ENCODE measurements at places on chromosomes 7 and 10.
A peak's percentile ranks its signal among the peaks of the same experiment; 100 is the strongest.

DNA sequence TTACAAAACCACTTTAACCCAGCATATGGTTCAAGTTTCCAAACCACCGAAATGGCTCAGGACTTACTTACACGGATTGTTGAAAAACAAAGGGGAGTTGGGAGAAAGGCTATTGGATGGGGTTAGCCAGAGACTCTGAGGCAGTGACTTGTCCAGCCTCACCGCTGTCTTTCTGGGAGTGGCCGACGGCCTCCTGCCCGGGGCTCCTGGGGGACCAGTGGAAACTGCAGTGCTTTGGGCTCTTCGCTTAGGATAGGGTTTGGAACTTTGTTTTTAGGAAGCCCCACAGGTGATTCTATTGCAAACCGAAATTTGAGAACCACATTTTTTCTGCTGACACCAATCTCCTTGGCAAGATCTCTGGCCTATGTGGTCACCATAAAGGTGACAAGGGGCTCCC lies 38.1 kb upstream of the R3HCC1L start:
- no peak for DNase-seq

GRCh38 chr7:74037609-74038008 lies 9.6 kb downstream of the ELN start:
- no peak for DNase-seq

DNA sequence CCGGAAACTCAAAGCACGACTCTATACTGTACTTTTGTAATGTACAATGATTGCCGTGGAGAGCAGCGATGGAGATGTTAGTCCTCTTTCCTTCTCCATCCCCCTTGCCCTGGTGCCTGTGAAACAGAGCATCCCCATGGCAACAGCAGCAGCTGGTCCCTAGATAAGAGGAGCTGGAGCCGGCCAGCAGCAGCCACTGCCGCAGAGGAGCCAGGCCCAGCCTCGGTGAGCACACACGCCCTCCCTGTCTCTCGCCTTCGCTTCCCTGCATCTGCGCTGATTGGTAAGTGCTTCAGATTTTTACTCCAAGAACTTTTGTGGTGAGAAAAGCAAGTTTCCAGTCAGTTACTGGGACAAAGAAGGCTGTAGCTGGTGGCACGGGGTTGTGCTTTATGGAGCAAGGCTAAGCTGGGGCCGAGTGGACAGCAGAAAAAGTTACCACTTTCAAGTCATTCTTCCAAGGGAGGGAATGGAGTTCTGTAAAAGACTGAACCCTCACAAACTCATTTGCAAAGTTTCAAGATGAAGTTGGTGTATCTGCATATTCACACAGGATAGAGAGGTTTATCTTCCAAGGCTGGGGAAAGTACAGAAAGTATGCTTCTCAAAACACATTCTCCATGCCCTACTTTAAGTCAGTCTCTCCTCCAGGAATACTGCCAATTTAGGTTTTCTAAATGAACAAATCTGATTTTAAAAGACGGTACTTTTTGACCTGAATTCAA lies at the start of gene PPP1R17:
PPP1R17 (plus strand) TSS at position 192 of the 725 bp plus-strand sequence. CDS start 5,227 bp downstream, outside the sequence.
- no peak for DNase-seq

- no peak for DNase-seq
These were observed 26.6 kb downstream of the POLR3A start for GRCh38 chr10:78002541-78003288.

DNA sequence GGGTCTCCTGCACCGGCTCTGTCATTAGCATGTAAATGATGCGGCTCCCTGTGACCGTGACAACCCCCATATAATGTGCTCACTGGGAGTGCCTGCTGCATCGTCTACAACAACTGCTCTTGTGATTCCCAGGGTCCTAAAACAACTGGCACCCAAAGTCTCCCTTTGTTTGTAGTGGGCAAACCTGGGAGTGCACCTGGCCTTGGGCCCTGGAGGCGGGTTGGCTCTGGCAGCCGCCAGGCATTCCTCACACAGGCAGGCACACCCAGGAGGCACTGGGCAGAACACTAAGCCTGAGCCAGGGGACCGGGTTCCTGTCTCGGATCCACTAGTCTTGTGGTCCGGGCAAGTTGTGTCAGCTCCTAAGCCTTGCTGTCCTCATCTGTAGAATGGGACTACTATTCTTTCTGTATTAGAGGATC lies 115.5 kb upstream of the GPR26 start:
- no peak for DNase-seq

DNA sequence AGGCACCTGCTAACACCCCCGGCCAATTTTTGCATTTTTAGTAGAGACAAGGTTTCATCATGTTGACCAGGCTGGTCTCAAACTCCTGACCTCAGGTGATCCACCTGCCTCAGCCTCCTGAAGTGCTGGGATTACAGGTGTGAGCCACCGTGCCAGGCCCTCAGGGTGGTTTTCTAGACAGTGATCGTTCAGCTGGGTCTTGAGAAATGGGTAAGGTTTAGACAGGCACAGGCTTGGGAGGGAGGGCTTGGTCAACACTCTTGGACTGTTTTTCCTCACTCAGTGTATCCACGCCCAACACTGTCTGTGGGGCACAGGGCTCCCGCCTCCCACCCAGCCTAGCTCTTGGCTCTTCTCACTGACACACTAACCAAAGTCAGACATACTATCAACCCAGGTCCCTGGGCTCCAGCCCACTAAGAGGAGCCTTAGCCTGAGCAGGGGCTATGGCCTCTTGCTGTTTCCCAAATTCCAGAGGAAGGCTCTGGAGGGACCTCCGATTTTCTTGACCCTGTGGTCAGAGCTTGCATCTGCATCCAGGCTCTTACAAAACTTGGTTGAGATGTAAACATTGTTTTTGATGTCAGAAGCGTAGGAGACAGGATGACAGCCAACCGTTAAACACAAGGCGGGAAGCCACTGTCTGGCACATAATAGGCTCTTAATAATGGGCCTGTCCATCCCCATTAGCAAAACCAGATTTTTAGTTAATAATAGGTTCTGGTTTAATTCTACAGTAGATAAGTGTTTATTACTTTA lies 143.9 kb downstream of the PRKAG2 start:
- DNase-seq = no peak

DNA sequence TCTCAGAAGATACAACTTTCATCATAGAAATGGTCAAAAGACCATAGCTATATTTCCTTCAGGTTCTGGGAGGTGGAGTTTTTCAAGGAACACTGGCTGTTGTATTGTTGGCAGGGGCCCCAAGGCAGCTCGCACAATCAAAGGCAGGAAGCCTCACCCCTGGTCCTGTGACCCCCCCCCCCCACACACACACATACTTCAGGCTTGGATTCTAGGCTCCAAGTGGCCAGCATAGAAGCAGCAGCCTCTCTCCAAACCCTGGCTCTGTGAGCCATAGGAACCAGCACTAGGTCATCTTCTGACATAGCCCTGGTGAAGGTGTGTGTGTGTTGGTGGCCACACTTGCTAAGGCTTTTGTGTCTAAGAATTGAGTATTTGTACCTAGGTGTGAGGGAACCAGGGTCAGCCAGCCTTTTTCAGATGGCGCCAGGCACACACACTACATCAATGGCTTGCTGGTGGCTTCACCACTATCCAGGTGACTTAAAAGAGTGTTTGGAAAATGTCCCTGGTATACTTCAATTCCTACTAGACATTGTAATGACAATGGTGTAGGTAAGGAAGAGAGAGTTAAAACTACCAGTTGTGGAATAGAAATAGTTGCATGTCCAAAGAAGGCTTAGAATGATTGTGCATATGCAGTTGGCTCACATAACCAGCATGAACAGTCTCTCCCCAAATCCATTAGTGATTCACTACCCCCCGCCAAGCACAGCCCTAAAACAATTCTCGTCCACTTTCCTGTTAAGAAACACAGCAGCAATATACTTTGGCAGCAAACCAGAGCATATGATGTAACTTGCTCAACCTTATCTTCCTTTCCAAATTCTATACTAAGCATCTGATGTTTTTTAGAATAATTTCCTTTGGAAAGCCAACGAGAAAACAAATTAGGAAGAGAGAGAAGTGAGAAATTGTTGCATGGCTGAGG lies 91.3 kb downstream of the AVL9 start:
- peak; percentile 18 for DNase-seq

DNA sequence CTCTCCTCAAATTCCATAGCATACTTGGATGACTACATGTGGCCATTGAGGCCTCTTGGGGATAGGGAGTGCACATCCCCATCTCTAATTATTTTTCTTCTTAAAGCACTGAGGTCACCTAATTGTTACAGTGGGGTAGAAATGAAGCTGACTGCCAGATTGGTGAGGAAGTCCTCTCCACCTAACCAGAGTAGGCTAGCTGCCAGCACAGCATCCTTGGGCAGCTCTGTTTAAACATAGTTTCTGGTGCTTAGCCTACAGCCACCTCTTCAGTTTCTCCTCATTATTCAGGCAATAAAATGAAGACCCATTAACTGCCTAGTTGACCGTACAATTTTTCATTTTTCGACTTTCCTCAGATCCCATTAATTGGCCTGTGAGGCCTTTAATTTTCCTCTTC lies 104.6 kb downstream of the MLLT10 start:
- no peak for DNase-seq

DNA sequence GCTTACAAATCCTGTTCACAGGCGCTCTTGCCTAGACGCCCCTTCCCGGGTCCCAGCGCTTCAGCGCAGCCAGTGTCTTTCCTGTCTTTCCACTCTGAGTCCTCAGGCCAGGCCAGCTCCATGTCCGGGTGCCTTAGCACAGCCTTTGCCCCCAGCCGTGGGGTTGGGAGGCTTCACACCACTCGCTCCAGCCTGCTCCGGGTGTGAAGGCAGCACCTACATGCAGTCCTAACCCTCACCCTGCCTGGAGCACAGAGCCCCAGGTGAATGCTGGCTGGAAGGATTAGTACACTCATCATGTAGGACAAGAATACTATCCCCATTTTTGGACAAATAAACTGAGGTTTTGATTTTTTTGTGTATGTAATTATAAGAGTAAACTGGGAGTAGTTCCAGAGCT lies 81.7 kb upstream of the TMEM72 start:
- DNase-seq = peak; percentile 31

GRCh38 chr10:46514899-46515298 lies 41.6 kb downstream of the GPRIN2 start:
- no peak for DNase-seq

- no peak for DNase-seq
These were observed 63.0 kb downstream of the RALA start for GRCh38 chr7:39686261-39686924.

- peak; percentile 35 for DNase-seq
These were observed 6.4 kb downstream of the CDCA7L start for GRCh38 chr7:21939136-21939857.

- DNase-seq = no peak
These were observed 97.4 kb downstream of the DNAJB6 start for GRCh38 chr7:157434231-157434630.

- DNase-seq = peak; percentile 90
These were observed 113.2 kb upstream of the DGKB start for GRCh38 chr7:15015545-15016314.

GRCh38 chr7:25861601-25862260 lies 290.3 kb upstream of the NFE2L3 start:
- no peak for DNase-seq

GRCh38 chr10:97928897-97929296 lies 79.3 kb downstream of the GOLGA7B start:
- DNase-seq = no peak

GRCh38 chr7:77427996-77428603 lies 12.0 kb upstream of the GSAP start:
- peak; percentile 77 for DNase-seq

DNA sequence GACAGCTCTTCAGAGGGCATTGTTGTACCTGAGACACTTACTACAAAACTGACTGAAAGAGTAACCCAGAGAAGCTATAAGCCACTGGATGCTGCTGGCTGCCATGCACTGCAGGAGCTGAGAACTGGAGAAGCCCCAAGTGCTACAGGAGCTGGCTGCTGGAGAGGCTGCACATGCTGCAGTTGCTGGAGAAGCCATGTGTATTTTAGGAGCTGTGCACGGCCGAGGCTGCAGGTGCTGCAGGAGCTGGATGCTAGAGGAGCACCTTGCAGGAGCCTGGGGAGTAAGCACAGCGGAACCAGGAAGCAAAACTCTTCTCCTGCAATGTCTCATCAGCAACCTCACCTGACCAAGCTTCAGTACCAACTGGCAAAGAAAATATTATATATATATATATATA lies 45.5 kb downstream of the STEAP1B start:
- DNase-seq = no peak

GRCh38 chr7:55481155-55481554 lies 91.1 kb downstream of the VOPP1 start:
- no peak for DNase-seq

- peak; percentile 82 for DNase-seq
These were observed 37.1 kb downstream of the MASTL start for GRCh38 chr10:27192284-27192683.

DNA sequence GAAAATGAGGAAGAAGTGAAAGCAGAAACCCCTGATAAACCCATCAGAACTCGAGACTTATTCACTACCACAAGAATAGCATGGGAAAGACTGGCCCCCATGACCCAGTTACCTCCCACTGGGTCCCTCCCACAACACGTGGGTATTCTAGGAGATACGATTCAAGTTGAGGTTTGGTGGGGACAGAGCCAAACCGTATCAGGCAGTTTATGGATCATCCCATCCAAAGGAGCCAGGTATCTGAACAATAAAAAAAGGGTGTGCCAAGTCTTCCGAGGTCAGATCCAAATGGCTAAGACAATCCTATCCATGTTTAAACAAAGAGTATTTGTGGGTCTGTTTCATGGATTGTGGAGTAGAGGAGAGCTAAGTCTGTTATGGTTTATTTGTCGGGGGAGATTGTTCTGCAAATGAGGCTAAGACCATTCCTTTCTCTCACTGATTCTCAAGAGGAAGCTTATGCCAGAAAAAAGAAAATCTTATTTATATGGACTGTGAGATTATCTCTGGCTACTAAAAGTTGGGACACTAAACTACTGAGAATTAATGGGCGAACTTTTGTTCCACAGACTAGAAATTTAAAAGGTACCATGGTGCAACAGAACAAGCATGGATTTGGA lies 203.7 kb downstream of the IPMK start:
- no peak for DNase-seq
